ENCODE measurements at places on chromosomes 2 and 18.
A peak's percentile ranks its signal among the peaks of the same experiment; 100 is the strongest.

DNA sequence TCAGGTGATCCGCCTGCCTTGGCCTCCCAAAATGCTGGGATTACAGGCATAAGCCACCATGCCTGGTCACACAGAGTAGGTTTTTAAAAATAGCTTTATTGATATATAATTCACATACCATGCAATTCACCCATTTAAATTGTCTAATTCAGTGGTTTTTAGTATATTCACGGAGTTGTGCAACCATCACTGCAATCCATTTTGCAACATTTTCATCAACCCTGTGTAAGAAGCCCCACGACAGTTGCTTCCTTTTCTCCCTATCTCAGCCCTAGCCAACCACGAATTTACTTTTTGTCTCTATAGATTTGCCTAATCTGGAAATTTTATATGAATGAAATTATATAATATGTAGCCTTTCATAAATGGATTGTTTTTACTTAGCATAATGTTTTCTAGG is 266.4 kb downstream of the NAPG start:
- no peak for DNase-seq

- no peak for DNase-seq
Observed at GRCh38 chr2:12504443-12504842, 212.3 kb upstream of the TRIB2 start.

DNA sequence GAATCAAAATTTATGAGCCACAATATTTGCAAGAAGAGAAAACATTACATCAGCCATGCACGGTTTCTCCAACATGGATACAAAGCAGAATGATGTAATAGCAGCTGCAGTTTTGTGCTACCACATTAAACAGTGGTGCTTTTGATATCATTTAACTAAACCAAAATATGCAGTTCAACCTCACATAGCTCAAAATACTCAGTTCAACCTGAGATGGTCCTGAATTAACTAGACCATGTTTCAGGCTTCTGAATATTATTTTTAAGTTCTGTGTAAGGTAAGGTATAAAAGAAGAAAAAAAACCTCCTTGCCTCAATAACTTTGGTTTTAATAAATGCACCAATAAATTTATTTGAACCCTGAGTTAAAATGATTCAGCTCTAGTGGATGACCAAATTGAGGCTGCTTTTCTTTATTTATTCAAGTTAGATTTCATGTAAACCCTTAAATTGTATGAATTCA is 18.8 kb upstream of the TSPYL6 start:
- DNase-seq: no peak

DNA sequence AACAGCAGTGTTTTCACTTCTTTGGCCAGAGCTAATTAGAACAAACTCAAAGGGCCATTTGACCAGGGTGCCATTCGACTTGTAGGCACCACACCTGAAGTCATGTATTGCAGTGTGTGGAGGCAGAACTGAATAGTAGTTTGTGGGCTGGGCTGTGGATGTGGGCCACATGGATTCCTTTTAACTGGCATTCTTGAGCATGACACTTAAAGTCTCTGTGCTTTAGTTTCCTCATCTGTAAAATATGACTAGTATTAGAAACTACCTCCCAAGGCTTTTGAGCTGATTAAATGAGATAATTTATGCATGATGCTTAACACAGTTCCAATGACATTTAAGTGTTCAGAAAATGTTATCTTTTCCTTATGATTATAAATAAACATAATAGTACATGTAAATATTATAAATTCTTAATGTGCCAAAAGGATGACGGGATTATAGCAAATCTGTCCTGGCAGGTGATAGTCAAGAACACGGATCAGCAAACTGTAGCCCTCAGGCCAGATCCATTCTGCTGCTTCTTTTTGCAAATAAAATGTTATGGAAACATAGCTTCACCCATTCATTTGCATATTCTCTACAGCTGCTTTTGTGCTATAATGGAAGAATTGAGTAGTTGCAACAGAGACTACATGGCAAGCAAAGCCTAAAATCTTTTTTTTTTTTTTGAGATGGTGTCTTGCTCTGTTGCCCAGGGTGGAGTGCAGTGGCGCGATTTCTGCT is 36.3 kb upstream of the CCDC68 start:
- DNase-seq: no peak

DNA sequence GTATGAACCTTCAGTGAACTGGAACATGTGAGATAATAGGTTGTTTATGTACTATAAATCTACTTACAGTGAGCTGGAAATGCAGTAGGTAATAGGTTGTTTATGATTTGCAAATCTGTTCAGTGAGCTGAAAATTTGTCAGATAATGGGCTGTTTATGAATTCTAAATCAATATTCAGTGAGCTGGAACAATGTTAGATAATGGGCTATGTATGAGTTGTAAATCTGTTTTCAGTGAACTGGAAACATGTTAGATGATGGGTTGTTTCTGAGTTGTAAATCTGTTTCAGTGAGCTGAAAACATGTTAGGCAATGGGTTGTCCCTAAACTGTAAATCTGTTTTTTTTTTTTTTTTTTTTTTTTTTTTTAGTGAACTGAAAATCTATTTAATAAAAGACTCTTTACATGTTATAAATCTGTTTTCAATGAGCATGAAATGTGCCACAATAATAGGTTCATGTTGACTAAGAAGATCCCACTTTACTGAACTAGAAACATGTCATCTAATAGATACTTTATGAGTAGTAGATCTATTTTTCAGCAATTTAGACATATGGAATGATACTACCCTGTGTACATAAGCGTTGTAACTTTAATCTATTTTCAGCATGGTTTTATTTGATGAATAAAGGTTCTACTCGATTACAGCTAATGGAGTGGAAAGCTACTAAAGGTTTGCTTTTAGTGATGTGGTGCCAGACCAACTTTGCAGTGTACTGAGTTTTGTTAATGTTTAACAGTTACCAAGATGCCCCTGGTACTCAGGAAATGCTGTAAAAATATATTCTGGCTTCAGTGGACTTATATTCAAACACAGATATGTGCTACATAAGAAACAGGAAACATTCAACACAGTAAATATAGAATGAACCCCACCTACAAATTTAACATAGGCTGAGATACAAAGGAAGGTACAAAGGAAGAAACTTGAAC is 1471.8 kb downstream of the LRP1B start:
- DNase-seq: no peak

DNA sequence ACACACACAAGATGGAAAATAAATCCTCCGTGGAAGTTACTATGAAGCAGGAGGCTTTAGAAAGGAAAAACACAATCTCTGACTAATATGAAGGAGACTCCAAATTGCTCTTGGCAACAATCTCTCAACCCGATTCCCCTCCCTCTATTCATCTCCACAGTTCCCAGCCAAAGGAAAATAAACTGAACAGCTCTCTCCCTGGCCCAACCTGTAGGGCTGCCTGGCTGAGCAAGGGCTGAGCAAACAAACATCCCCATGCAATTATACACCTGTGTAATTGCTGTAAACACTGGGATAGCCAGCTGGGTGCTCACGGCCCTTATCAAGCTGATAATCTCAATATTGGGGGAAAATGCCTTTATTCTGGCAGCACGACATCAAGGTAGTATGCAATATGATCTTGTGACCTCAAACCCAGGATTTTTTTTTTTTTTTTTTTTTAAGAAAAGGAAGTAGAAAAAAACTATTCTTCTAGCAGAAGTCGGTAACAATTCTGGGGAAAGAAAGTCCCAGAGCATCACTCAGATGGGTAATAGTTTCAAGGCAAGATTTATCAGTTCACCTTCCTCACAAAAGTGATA is 203.3 kb upstream of the SMAD2 start:
- no peak for DNase-seq

DNA sequence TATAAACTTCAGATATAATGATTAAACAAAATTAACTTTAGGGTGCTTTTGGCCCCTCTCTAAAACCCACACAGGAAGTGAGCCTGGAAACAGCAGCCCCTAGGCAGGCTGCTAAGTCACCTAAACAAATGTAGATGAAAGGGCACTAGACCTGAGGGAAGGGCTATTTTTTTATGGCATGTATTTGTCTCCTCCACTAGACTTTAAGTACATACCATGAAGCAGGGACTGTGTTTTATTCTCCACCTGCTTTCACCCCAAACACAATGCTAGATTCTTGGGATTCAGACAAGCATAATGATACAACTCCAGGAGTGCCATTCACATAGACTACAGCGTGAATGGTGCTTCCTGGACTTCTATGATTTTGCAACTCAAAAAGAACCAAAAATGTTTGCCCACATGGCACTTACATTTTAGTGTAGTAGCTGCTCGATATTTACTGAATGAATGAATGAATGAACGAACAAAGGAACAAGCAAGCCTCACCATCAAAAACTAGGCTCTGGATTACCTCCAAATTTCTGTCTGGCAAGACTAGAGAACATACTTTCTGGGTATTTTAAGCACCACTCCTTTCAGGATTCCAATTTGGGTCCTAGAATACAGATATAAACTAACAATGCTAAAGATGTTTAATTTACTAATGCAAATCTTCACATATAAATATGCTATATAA is 10.1 kb downstream of the ATAD2B start:
- DNase-seq: no peak

DNA sequence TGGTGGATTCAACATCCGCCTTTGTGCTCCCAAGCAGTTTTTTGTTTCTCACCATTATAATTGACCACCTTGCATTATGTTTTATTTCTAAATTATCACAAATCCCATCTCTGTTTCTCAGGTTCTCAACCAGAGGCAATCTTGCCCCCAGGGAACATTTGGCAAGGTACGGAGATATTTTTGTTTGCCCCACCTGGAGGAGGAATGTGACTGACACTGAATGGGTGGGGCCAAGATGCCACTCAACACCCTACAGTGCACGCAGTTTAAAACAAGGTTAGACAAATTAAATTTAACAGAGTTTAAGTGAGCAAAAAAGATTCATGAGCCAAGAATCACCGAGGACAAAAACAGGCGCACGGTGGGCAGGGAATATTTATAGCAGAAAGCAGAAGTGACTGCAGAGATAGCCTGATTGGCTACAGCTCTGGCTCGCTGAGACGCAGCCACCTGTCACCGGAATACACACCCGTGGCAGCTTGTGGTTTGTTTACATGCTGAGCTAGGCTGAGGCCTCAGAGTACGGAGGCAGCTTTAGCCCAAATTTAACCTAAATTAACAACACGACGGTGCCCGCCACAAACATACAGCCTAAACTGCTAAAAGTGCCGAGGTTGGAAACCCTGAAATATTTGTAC is 150.0 kb upstream of the ALKAL2 start:
- DNase-seq: no peak

- no peak for DNase-seq
Observed at GRCh38 chr2:84894758-84895520, 10.5 kb upstream of the TMSB10 start.

GRCh38 chr2:158953926-158954763 is 14.3 kb upstream of the TANC1 start:
- DNase-seq: peak; percentile 93

- no peak for DNase-seq
Observed at GRCh38 chr2:176784633-176785200, 427.9 kb upstream of the HNRNPA3 start.

- no peak for DNase-seq
Observed at GRCh38 chr2:18668221-18668620, 78.9 kb upstream of the NT5C1B start.

- no peak for DNase-seq
Observed at GRCh38 chr2:241443486-241444223, 64.7 kb downstream of the STK25 start.

- DNase-seq: no peak
Observed at GRCh38 chr2:193333539-193333938, 1138.8 kb upstream of the TMEFF2 start.

DNA sequence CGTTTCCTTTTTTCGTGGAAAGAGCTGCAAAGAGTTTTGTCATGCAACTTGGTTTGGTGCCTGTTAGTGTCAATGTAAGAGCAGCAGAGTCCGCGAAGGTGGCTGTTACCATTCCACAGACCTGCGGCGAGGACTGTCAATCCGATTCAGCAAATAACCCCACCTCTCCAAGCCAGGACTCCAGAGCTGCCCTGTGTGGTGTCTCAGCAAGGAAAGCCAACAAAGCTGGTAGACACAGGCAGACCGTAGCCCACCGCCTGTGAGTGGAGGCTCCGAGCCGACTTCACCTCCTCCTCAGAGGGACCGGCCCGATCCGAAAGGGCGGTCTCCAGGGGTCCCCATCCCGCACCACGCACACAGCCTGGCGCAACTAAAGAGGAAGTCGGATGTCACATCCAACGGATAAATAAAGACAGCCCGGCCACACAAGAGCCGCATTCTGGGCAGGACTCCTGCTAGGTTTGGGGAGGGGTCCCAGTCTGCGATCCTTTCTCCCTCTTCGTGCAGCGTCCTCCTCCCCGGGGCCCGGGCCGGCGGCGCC is 819 bp downstream of the ANKRD44 start:
- DNase-seq: peak; percentile 78

DNA sequence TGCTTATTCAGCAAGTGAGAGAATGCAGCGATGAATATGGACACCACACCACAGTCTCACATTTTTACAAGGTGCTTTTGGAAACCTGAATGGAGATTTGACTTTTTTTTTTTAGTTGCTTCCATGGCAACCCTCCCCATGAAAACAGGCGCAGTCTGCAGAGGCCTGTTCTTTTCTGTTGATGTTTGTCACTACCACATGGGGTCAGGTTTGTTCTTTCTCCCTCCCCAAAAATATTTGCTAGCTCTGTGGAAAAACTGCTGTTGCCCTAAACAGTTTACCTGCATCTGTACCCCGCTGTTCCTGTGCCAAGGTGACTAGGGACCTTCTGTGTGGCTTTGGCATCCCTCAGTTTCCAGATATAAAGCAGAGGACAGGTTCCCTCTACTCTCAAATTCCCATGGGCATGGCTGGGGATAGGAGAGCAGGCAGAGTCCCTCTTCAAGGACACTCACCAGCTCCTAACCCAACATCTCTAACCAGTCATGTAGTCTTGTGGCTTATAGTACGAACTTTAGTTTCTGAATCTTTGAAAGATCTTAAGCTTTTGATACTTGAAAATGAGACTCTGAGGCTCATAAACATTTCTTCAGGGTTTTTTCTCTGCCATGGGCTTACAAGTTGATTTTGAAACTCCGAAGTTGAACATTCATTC is 14.7 kb upstream of the MAPRE2 start:
- no peak for DNase-seq

DNA sequence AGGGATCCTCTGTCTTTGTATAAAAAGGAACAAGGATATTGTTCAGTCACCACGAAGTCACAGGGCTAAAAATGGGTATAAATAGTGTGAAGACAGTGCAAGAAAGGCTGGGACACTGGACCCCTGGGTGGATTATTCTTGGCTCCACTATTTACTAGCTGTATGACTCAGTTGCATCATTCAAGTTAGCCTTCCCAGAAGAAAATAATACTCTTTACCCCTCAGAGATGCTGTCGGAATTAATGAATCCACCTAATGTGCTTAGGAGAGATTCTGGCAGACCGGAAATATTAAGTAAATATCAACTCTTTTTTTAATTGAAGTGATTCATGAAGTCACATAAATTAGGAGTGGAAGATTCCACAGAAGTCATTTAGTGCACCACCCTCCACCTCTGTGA is 98.9 kb downstream of the SPHKAP start:
- DNase-seq: no peak

GRCh38 chr2:239200646-239201530 is 199.9 kb downstream of the HDAC4 start:
- DNase-seq: peak; percentile 61

All from aorta (tissue), 5 donors.